ENCODE measurements at places on chromosomes 13 and 19.

DNA sequence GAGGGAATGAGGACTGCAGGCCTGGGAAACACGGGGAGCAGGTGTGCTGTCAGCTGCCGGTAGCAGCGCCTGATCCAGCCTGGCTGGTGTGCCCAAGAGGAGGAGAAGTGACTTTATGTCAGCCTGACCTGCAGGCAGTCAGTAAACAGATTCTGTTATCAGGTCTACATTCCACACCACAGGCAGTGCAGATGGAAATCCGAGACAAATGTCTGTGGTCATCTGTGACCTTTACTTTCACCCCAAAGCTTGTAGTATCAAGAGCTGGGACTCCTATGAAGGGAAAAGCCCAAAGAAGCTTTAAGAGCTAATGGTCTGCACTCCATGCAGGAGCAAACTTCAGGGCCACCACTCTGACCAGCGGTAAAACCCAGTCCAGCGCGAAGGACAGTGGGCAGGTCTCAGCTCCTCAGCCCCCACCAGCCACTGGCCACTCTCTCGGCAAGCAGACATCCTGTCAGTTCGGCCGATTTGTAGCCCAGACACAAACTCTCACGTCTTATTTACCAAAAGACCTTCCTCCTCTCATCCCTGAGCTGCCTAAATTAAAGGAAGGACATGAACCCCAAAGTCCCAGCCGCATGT is 7.7 kb downstream of the EPS15L1 start:
- DNase-seq = no peak

DNA sequence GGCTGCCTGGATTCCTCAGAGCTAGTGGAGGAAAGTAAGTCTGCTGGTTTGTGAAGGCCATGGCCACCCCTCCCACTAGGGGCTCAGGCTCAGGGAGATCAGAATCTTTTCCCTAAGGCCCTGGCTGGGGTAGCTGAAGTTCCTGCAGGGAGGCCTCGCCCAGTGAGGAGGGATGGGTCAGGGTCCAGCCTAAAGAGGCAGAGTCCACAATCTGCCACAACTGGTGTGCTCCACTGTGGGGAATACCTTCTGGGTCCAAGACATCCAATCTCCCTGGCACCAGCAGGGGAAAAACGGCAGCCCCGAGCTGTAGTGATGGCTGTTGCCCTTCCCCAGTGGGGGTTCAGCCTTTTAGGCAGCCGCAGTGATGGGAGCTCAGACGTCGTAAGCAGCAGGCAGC is 23.2 kb downstream of the IGFL3 start:
- no peak for DNase-seq

DNA sequence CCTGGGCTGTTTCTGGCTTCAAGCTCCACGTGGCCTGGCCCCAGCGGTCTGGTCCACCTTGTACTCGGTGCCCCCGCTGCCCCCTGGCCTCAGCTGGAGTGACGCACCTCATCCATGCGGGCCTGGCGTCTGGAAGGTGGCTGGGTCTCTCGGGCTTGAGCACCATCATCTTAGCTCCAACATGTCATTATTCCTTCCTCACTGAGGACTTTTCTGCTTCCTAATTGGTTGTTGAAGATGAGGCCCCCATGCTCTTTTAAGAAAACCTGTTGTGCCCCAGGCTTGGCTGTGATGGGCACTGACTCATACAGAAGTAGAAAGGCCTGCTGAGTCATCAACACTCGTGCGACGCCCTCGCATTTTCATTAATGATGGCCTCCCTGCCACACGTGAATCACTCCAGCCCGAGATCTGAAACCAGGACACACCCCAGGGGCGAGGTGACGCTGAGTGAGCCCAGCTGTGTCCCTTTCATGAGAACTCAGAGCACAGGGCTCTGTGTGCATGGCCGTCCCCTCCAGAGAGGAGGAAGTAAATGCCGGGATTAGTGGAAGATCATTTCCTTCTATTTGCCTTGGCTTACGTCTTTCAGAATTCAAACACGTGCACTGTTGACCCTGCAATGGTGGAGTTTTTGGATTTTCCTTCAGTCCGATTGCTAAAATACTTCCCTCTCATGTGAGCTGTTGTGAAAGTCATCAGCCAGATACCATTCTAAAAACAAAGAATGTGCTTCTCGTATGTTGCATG is 14.0 kb upstream of the GJA3 start:
- DNase-seq = no peak

DNA sequence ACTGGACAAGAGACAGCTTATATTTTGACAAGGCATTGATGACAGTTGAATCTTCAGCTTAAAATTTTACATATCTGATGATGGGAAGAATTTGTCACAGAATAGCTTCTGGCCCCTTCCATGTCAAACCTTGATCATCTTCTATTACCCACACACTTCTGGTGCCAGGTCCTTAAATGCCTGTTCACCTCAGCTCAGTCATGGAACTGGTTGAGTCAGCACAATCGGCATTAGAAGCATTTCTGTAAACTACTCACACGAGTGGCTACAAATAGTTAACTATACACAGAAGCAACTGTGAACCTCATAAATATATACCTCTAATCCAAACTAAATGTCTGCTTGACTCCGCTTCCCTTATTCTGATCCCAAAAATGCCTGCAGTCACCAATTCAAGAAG is 161.2 kb downstream of the FOXO1 start:
- no peak for DNase-seq

- DNase-seq = no peak
These were observed 22.7 kb upstream of the CPB2 start for GRCh38 chr13:46127358-46128023.

GRCh38 chr13:46643165-46643777 is 90.3 kb downstream of the LRCH1 start:
- DNase-seq = no peak

GRCh38 chr19:41848666-41849065 is 3.8 kb downstream of the DMRTC2 start:
- no peak for DNase-seq

GRCh38 chr19:22257381-22257780 is 28.9 kb upstream of the ZNF729 start:
- no peak for DNase-seq

- no peak for DNase-seq
These were observed 8.8 kb downstream of the SAFB start for GRCh38 chr19:5631567-5632240.

- no peak for DNase-seq
These were observed 9.5 kb downstream of the ARRDC2 start for GRCh38 chr19:18017275-18018083.

DNA sequence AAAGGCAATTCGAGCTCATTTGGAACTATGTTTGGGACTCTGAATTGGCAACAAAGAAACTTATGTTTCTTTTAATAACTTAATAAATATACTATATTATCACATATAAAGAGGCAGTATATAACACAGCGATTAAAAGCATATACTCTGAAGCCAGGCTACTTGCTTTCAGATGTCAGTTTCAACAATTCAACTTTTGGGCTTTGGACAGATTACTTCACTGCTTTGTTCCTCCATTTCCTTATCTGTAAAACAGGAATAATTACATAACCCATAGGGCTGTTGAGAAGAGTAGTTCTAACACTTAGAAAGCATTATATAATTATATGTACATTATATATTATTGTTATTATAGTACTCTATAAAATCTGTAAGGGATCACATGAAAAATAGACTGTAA is 107.2 kb downstream of the EDNRB start:
- no peak for DNase-seq

- no peak for DNase-seq
These were observed 17.5 kb downstream of the SYDE1 start for GRCh38 chr19:15124572-15125231.

DNA sequence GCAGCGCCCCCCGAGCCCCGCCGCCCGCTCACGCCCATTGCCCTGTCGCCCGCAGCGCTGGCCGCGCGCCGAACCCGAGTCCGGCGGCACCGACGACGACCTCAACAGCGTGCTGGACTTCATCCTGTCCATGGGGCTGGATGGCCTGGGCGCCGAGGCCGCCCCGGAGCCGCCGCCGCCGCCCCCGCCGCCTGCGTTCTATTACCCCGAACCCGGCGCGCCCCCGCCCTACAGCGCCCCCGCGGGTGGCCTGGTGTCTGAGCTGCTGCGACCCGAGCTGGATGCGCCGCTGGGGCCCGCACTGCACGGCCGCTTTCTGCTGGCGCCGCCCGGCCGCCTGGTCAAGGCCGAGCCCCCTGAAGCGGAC is 518 bp downstream of the KLF2 start:
- no peak for DNase-seq

GRCh38 chr13:32159137-32159869 is 127.7 kb downstream of the FRY start:
- DNase-seq = no peak

DNA sequence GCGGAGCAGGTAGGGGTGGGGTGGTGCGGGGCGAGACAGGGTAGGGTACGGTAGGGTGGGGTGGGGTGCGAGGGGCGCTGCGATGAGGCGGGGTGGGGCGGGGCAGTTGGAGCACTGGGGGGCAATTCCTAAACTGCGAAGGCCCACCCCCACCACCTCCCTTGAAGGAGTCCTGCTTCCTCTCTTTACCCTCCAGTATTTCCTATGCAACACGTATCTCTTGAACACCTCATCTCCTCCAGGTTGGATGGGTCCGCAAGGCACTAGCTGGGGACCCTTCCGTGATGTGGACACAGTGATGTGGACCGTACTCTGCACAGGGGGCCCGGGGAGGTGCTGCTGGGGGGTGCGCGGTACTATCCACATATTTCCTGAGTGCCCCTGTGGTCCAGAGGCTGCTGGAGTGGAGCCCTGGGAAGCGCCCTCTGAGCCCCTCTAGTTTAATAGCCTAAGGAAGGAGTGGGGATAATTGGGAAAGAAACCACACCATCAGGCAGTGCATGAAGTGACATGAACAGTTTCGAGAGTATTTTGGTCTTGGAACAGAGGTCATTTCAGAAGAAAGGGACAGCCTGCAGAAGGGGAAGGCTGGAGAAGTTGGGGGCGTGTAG is 1.1 kb downstream of the IL17D start:
- DNase-seq = no peak

- DNase-seq = no peak
These were observed 576 bp downstream of the DOT1L start for GRCh38 chr19:2164020-2164998.
